ENCODE measurements at places on chromosomes 4 and X.

GRCh38 chr4:136281889-136282288 lies 1250.4 kb downstream of the PCDH18 start:
- DNase-seq = no peak

- DNase-seq = no peak
Measured at GRCh38 chrX:34528081-34528480, 129.0 kb downstream of the TMEM47 start.

- no peak for DNase-seq
Measured at GRCh38 chrX:112800971-112801775, 39.5 kb downstream of the AMOT start.

DNA sequence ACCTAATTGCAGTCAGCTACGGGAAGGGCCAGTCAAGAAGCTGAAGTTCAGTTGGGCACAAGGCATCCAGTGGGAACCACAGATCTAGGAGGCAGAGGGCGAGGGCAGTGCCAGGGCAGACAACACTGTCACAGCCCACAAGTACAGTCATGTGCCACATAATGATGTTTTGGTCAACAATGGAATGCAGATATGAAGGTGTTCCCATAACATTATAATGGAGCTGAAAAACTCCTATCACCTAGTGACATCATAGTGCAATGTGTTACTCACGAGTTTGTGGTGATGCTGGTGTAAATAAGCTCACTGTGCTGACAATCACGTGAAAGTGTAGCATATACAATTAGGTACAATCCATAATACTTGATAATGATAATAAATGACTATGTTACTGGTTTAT lies 4.5 kb upstream of the TMEM255A start:
- no peak for DNase-seq

DNA sequence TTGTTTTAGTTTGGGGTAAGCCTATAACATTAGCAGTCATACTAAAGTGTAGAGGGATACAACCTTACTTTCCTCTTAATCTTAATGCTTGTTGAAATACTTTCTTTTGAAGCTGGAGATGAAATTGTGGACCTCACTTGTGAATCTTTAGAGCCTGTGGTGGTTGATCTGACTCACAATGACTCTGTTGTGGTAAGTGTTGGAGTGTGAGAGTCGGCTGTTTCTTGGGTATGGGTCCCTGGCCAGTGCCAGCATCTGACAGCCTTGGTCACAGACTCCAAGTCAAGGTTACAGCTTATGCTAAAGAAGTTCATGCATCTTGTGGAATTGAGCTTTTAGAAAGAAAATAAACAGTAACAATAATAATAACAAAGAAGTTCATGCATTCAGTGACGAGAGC lies 31.6 kb downstream of the RNF4 start:
- no peak for DNase-seq

DNA sequence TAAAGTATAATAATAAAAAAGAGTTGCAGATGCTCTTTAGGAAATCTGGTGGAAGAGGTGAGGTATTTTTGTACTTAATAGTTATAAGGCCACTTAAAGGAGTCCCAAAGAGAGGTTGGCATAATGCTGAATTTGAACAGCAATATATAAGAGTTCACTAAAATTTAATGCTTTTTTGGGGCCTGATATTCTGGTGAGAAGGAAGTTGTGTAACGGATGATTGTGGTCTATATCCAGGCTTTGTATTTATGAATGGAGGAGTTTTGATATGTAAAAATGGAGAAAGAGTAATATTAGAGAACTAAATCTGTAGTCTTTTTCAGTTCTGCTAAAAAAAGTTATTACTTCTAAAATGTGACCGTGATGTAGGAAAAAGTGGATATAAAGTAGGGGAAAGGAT lies 20.4 kb downstream of the BMP2K start:
- no peak for DNase-seq

DNA sequence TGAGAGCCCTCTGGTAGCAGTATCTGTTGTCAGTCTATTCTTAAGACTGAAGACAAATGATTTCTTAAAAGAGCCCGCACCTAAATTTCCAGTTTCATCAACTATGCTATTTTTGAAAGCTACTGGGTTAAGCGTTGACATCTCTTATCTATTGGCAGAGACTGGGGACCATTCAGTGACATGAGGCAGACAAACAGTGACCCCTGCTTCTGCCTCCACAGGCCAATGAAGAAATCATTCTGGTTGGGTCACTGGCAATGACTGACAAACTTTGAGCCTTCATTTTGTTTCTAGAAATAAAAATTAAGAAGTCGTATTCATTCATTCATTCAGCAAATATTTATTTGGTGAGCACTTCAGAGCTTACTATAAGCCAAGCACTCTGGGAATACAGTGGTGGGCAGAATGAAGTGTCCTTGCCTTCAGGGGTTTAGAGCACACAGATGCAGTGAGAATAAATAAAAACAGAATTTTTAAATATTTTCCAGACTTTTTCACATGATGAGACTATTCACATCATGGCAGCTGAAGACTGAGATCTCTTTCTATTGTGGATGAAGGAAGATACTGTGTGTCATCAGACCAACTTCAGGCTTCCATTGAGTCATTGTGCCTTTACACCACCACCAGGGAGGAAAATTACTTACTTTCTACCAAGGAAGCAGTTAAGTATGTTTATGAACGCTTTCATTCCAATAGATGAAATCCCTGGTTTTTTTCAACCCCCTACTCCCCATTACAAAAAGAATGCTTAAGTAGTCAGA lies 36.0 kb downstream of the SORBS2 start:
- DNase-seq = no peak
